ENCODE measurements at places on chromosomes 12 and 14. TPM values are rescaled to one million over a fixed set of nuclear protein-coding genes. Genes with fewer than 3 reads are reported as not detected.

- no peaks in the 10 kb centered on the region for H3K36me3 ChIP-seq
- H3K27me3 ChIP-seq, result no peaks in the 10 kb centered on the region
- H3K4me3 ChIP-seq, result no peak overlapping the region
Observed at GRCh38 chr14:78983126-78983525, 813.0 kb downstream of the NRXN3 start.

GRCh38 chr12:107598906-107599305, 86.7 kb upstream of the PWP1 start:
- H3K27me3 ChIP-seq, result peaks cover 2% of the 10 kb centered on the region
- no peak for DNase-seq
- peaks cover 2% of the 10 kb centered on the region for H3K4me1 ChIP-seq
- H3K4me3 ChIP-seq, result no peak overlapping the region

- peaks cover 2% of the 10 kb centered on the region for H3K27me3 ChIP-seq
- DNase-seq, result peak; percentile 6
- H3K27ac ChIP-seq, result no peak overlapping the region
- no peaks in the 10 kb centered on the region for H3K36me3 ChIP-seq
Observed at GRCh38 chr14:50714450-50715073, 46.5 kb upstream of the SAV1 start.

DNA sequence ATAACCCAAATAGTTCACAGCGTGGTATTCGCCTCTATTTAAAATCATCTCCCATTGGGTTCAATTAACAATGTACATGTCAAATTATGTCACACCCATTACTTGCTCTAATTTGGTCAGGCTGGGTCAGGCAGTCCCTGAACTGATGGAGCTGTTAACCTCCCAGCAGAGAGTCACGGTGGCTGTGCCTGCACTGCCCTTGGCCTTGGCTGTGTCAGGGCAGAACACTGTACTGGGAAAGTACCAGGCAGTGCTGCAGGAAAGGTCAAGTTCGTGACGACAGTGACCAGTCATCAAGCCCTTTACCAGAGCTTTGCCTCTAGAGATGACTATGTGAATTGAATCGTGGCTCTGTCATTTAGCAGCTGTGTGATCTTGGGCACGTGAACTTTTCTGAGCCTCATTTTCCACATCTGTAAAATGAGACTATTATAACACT, 100.0 kb downstream of the ARF6 start:
- H3K36me3 ChIP-seq, result no peaks in the 10 kb centered on the region
- no peak overlapping the region for H3K27ac ChIP-seq
- H3K4me1 ChIP-seq, result peaks cover 17% of the 10 kb centered on the region
- H3K4me3 ChIP-seq, result no peak overlapping the region
- DNase-seq, result peak; percentile 25
- H3K27me3 ChIP-seq, result no peaks in the 10 kb centered on the region

DNA sequence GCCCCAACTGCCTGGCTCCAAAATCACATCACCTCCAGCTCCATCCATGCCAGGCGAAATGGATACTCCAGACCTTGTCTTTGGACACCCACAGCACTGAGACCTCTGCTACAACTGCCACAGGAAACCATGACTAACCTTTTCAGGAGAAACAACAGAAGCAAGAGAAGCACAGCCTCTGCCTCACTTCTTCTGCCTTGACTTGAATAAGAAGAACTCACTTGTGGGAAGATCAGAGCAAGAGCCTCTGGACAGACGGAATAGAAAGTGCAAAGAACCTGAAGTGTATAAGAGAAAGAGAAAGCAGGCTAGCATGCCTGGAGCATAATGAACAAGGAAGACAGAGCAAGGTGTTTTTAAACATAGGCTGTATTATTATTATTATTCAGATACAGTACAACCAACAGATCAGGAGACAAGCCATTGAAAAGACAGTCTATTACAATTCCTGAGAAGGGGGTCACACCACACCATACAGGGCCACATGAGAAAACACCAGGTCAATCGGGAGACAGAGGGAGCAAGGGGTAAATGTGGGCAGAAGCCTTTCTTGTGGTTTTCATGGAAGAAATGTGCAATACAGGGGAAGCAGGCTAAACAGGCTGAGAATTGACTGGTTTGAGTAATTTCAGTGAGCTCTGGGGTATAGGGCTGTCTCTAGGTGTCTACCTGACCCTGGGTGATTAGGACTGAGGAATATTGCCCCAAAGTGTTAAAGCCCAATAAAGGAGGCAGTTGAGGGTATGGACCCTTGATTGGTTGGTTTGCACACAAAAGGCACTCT, 7.4 kb upstream of the OR10P1 start:
- peaks cover 2% of the 10 kb centered on the region for H3K27me3 ChIP-seq
- H3K4me3 ChIP-seq, result no peak overlapping the region
- H3K27ac ChIP-seq, result no peak overlapping the region
- no peaks in the 10 kb centered on the region for H3K4me1 ChIP-seq
- no peak for DNase-seq

GRCh38 chr12:119679081-119679480, 11.1 kb downstream of the PRKAB1 start:
- H3K4me1 ChIP-seq, result peaks cover 3% of the 10 kb centered on the region
- peaks cover 49% of the 10 kb centered on the region for H3K36me3 ChIP-seq
- no peak overlapping the region for H3K4me3 ChIP-seq
- H3K27ac ChIP-seq, result no peak overlapping the region
- no peak for DNase-seq

The KIF26A gene
- not detected for polyA plus RNA-seq

GRCh38 chr14:69291891-69292561, 32.1 kb downstream of the GALNT16 start:
- no peak for DNase-seq
- H3K27me3 ChIP-seq, result peaks cover 2% of the 10 kb centered on the region
- H3K27ac ChIP-seq, result no peak overlapping the region
- no peak overlapping the region for H3K4me3 ChIP-seq
- H3K4me1 ChIP-seq, result no peaks in the 10 kb centered on the region

- no peak for DNase-seq
- H3K27ac ChIP-seq, result no peak overlapping the region
- peaks cover 7% of the 10 kb centered on the region for H3K4me1 ChIP-seq
- no peak overlapping the region for H3K4me3 ChIP-seq
- H3K27me3 ChIP-seq, result no peaks in the 10 kb centered on the region
Observed at GRCh38 chr14:105385698-105386365, 12.5 kb upstream of the TEX22 start.

DNA sequence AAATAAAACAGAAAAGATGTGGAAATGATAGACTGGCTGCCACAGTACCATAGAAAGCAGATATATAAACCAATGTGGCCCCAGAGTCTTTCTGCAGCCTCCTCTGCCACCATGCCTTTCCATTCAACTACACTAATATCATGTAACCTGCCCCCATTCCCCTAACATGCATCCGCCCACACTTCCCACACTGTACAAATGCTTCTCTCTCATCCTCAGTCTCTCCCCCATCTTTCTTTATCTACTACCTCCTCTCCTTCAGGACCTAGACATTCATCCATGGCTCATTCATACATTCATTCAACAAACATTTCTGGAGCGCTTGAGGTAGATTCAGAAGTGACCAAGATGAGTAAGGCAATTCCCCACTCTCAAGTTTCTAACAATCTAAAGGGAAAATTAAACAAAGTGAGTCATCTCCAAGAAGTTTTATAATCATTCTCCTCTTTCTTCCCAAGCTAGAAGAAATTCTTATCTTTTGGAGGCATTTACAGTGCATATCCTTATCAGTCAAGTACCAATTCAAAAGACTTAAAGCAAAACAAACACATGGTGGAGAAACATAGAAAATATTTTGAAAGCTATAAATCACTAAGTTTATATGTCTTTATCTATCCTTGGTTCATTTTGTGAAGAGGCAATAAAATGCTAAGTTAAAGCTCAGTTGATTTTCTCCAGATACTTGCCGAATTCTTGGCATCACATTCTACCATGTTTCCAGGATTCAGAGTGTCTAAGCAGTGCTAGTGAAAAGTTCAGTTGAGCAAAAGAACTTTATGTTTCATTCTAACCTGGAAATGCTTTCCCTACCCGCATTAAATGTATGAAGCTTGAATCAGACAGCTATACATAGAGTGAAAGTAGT, 70.5 kb upstream of the FRMD6 start:
- H3K4me3 ChIP-seq, result no peak overlapping the region
- peaks cover 3% of the 10 kb centered on the region for H3K27me3 ChIP-seq
- H3K27ac ChIP-seq, result no peak overlapping the region
- no peaks in the 10 kb centered on the region for H3K36me3 ChIP-seq
- no peak for DNase-seq
- no peaks in the 10 kb centered on the region for H3K4me1 ChIP-seq

DNA sequence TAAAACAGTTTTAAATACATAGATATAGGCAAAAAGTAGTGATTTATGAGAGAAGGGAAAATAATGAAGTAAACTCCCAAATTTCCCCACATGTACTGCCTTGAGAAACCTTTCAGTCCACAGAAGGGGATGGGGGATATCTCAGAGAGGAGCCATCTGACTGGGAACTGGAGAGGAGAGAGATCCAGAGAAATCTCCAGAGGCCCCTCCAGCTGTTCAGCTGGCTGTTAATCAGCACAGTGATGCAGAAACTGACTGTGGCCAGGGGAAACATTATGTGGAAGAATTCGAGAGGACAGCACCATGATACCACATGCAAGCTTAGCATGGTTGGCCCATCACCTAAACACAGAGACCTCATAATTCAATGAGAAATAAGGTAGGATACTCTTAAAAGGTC, 1165.9 kb upstream of the TMEM132C start:
- H3K4me1 ChIP-seq, result no peaks in the 10 kb centered on the region
- DNase-seq, result no peak
- H3K4me3 ChIP-seq, result no peak overlapping the region
- peaks cover 5% of the 10 kb centered on the region for H3K27me3 ChIP-seq
- no peak overlapping the region for H3K27ac ChIP-seq

DNA sequence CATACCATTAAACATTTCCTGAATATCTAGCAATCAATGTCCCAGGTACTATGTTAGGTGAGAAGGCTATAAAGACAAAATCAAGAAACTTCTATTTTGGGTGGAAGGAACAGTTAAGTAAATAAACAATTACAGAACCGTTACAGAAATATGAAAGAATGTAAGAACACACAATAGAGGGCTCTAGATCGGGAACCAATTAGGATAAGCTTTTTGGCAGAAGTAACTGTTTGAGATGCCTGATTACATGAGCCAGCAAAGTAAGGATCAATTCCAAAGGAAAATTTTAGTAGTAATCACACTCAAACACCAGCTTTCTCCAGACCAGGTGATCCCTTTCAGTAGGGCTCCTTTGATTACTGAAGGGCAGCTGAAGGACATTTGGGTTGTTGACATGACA, 33.9 kb downstream of the PPP1R12A start:
- H3K27me3 ChIP-seq, result no peaks in the 10 kb centered on the region
- peaks cover 78% of the 10 kb centered on the region for H3K4me1 ChIP-seq
- H3K4me3 ChIP-seq, result no peak overlapping the region
- H3K27ac ChIP-seq, result no peak overlapping the region

DNA sequence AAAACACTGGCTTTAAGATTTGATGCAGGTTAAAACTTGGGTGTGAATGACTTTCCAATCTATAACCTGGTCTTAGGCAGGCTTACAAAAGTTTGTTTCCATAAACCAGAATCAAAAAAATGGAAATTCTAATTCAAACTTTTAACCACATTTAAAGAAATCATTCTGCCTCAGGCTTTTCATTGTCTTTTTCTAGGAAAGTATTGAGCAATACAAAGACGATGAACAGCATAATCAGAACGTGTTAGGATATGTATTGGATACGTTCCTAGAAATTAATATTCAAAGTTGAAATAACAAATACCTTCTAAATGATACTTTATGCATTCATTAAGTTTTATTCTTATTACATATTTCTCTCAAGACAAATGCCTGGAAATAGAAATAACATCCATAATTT, 172.9 kb downstream of the CEP128 start:
- peaks cover 4% of the 10 kb centered on the region for H3K36me3 ChIP-seq
- H3K4me3 ChIP-seq, result no peak overlapping the region
- H3K27ac ChIP-seq, result no peak overlapping the region
- DNase-seq, result no peak

DNA sequence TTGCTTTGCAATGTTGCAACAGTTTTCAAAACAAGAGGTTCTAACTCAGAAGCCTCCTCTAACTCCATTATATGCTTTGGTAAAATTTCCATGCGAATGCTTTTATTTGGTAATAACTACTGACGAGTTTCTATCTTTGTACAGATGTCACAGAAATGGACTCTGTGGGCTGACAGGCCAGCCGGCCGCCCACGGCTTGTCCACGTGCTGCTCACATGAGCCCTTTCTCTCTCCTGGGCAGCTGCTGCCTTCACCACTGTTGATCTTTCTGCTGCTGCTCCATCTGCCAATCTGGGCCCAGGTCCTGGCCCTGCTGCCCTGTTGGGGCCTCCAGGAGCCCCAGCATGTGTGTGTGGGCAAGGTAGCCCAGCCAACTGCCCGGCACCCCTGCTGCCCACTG, 168.2 kb upstream of the TMEM132C start:
- H3K4me3 ChIP-seq, result no peak overlapping the region
- H3K27ac ChIP-seq, result no peak overlapping the region
- DNase-seq, result no peak
- no peaks in the 10 kb centered on the region for H3K4me1 ChIP-seq
- H3K27me3 ChIP-seq, result no peaks in the 10 kb centered on the region

DNA sequence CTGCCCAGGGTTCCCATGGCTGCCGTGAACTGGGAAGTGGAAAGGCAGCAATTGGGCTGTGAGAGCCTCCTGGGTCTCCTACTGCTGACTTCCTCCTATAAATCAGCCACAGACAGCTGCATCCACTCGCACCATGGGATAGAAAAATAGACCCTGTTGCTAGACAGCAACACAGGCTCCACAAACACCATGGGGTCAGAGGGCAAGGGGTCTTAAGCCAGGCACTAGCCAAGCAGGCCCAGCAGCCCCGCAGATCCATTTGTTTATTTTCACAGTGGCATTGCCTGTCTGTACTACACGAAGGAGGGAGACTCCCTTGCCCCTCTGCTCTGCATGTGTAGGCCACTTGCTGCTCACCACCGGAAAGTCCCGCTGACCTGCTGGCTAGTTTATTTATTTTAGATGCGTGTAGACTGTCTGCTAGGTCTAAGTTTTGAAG, 139.8 kb downstream of the DACT1 start:
- no peak overlapping the region for H3K27ac ChIP-seq
- H3K36me3 ChIP-seq, result no peaks in the 10 kb centered on the region
- H3K4me3 ChIP-seq, result no peak overlapping the region
- DNase-seq, result no peak
- no peaks in the 10 kb centered on the region for H3K4me1 ChIP-seq

The TDG gene
- polyA plus RNA-seq, result 30.1 TPM

DNA sequence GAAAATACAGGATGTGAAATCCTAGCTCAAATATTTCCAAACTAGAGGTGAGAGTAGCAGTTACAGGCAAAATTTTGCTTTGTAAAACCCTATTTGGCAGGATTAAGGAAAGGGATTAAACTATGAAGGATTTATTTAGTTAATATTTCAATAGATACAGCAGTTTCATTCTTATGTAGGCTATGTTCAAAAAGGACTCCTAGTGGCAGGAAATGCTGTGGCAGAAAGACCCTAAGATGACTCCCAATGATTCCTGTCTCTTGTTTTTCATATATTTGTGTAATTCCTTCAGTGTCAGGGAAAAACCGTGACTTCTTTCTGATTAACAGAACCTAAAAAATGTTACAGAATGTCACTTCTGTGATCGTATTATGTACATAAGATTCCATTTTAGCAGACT, 299.5 kb upstream of the RPL10L start:
- DNase-seq, result no peak
- H3K4me1 ChIP-seq, result no peaks in the 10 kb centered on the region
- no peak overlapping the region for H3K27ac ChIP-seq
- no peaks in the 10 kb centered on the region for H3K36me3 ChIP-seq
- no peaks in the 10 kb centered on the region for H3K27me3 ChIP-seq

The CPNE6 gene
- not detected for polyA plus RNA-seq

The KLRB1 gene
- 347 TPM for polyA plus RNA-seq

GRCh38 chr12:4050340-4050739, 177.1 kb upstream of the PARP11 start:
- H3K4me3 ChIP-seq, result no peak overlapping the region
- H3K27ac ChIP-seq, result no peak overlapping the region
- peaks cover 6% of the 10 kb centered on the region for H3K4me1 ChIP-seq
- DNase-seq, result no peak
- H3K27me3 ChIP-seq, result peaks cover 4% of the 10 kb centered on the region

The C1QL4 gene
- polyA plus RNA-seq, result not detected

All from immature natural killer cell (primary cell).